ENCODE measurements at places on chromosomes 11 and 22.
A peak's percentile ranks its signal among the peaks of the same experiment; 100 is the strongest.

DNA sequence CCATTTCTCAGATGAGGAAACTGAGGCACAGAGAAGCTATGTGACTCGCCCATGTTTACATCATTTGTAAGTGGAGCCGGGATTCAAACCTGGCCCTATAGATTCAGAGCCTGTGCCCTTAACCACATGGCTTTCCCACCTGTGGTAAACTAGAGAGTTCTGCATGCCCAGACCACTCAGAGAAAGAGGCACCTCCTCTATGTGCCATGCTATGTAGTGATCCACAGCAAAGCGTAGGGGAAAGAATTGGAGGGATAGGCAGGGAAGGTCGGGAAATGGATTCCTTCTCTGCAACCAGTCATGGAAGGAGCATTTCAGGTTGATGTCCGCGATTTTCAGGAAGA, 15.4 kb upstream of the POU2AF2 start:
- DNase-seq = no peak

DNA sequence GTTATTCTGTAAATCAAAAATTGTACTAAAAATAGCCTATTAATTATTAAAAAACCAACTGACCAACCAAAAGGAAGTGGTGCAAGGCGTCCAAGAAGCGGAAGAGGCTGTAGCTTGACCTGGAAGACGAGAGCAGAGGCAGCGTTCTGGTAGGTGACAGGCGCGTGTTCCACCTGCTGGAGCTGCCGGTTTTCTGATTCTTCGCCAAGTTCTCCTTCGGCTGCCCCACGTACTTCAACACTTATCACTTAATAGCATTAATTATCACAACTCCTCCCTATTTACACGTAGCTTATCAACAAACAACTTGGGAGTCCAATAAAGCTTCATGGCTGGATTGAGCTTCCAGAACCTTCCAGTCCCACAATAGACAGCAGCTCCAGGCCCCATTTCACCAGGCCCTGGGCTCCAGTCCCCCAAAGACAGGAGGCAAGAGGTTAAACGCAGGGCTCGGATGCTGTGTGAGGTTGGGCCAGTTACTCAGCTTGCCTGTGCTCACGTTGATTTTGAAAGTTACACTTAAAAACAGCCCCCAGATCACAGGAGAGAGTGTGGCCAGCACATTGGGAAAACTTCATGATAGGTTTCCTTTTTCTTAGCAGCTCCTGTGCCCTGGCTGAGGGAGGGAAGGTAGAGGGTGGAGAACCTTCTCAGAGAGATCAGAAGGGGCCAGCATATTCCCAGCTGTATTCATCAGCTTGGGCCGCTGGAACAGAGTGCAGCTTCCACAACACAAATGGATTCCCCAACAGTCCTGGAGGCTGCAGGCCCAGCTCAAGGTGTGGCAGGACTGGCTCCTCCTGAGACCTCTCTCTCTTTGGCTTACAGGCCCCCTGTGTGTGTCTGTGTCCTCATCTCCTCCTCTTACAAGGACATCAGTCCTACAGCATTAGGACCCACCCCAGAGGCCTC, 54.2 kb upstream of the FGF3 start:
- DNase-seq = peak; percentile 4

DNA sequence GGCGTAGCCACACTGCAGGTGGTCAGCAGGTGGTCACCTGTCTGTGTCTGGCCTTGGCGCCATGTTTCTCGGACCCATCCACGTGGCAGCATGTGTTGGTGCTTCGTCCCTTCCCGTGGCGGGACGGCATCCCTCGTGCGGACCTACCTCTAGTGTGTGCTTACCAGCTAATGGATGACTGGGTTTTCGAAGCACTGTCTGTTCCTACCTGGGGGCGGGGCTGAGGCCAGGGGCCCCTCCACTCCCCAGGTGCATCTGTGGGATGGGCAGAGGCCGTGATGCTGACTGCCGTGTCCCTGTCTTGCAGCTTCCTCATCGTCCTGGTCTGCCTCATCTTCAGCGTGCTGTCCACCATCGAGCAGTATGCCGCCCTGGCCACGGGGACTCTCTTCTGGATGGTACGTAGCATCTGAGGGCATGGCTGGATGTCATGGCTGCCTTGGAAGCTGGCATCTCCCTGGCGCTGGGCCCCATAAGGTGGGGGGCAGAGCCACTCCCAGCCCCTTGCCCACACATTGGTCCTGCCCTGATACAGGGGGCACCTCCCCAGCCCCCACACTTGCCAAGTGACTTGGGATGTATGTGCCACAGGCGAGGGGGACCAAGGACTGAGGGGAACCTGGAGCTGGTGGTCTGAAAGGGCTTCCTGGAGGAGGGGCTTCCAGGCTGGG, 82.9 kb downstream of the KCNQ1 start:
- peak; percentile 17 for DNase-seq

GRCh38 chr22:45502215-45503049, at the start of gene FBLN1:
TSS of gene FBLN1 (plus strand) at chr22:45502883. CDS start at chr22:45502986, 103 bp downstream.
- peak; percentile 69 for DNase-seq

- peak; percentile 97 for DNase-seq
Measured at GRCh38 chr11:43358801-43359421, at the start of gene TTC17. TSS of gene TTC17 (plus strand) at chr11:43358920. CDS start at chr11:43358955, 35 bp downstream.

GRCh38 chr22:43995057-43995685, 28.9 kb upstream of the PARVB start:
- DNase-seq = no peak

- DNase-seq = no peak
Measured at GRCh38 chr11:118201966-118202365, 22.8 kb downstream of the JAML start.

- no peak for DNase-seq
Measured at GRCh38 chr11:116513894-116514293, 258.9 kb downstream of the BUD13 start.

DNA sequence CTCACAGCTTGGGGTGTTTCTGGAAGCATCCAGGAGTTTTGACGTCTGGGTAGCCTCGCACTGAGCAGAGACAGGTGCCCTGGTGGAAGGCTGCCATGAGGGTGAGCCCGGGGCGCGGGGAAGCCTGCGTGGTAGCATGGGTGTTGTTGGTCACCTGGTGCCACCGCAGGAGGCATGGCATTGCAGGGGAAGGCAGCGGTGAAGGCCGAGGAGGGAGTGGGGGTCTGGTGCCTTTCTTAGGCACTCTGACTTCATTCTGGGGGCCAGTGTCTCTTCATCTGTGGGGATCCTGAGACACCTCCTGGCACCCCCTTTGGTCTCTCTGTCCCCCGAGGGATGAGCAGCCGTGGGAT, 271.2 kb downstream of the TBC1D22A start:
- no peak for DNase-seq

- DNase-seq = peak; percentile 82
Measured at GRCh38 chr11:79097246-79097875, 343.5 kb downstream of the TENM4 start.

DNA sequence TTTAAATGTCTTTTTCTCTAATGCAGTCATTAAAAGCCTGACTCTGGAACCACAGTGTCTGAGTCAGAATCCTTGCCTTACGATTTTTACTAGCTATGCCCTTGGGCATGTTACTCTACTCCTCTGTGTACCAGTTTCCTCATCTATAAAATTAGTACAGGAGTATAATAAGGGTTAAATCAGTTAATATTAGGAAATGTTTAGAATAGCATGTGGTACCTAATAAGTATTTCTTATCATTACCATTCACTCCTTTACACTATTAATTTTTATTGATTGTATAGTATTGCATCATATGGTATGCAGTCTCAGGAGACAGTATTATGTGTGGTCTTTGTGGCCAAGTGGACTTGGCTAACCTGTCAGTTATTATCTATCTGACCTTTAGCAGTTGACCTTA, 68.2 kb downstream of the METTL15 start:
- no peak for DNase-seq

- DNase-seq = peak; percentile 32
Measured at GRCh38 chr22:19868773-19869471, 14.2 kb upstream of the GNB1L start.

DNA sequence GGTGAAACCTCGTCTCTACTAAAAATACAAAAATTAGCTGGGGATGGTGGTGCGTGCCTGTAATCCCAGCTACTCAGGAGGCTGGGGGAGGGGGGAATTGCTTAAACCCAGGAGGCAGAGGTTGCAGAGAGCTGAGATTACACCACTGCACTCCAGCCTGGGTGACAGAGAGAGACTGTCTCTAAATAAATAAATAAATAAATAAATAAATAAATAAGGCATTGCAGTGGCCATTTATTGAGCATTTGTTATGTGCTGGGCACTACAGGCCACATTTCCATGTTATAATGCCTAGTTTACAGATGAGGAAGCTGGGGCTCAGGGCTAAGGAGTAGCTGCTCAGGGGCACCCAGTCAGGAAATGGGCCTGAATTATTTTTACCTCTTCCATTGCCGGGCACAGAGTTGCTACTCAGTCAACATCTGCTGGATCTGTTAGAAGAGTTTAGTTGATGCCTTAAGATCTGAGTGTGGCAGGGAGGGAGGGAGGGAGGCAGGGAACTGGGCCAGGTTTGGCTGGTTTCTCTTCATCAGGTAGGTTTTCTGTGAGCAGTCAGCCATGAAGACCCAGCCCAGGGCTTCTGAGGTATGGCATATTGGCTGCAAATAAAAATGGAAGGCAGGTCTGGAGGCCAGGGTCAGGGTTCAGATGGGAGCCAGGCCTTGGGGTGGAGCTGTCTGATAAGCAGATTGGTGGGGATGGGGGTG, 5.6 kb downstream of the PVALB start:
- DNase-seq = no peak

DNA sequence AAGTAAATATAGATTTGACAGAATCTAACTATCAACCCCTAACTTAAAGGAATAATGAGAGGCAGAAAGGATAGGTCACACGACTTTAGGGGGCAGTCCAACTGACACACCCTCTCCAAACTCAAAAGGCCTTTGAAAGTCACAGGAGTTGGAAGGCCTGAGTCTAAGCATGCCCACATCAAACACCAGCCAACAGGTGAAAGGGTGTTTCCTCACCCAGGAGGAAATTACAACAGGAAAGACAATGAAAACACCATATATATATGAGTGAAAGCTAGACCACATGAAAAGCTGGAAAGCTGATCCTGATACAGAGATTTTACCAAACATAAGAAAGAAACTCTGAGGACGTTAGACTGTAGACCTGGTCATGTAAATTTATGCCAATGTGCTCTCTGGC, 10.5 kb upstream of the DEPDC7 start:
- DNase-seq = no peak

GRCh38 chr11:67502328-67502979, 2.7 kb downstream of the PITPNM1 start:
- no peak for DNase-seq

GRCh38 chr11:46363031-46363407, 15.8 kb downstream of the DGKZ start:
- peak; percentile 69 for DNase-seq

DNA sequence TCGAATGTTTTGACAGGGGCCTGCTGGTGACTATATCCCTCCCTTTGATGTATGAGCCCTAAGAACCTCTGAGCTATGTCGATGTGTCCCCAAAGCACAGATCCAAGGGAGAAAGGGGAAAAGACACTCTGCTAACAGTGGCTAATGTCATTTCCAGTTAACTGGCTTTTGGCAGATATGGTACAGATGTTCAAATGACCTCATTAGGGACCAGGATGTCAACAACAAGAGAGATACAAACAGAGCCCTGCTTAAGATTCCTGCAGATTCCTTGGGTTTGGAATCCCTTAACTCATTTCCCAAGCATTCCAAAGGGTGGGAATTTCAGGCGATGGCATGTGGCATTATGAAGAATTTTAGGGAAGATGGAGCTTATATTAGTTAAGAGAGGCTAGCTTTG, 517.3 kb downstream of the SOX6 start:
- DNase-seq = no peak

DNA sequence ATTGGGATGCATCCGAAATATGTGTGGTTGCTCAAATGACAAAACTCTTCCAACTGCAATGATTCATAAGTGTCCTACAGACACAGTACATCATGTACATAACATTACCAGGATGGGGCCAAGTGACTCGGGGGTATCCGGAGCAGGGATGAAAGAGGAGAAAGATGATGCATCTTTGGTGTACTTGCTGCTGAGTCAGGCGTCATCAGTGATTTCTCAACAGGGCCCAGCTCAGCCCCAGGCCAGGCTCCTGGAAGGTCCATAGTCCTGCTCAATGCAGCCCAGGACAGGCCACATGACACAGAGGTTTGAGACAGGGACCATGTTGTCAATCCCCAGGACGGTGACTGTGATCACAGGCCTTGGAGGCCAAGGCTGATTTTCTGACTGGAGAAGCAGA, 59.3 kb downstream of the GGTLC2 start:
- no peak for DNase-seq

DNA sequence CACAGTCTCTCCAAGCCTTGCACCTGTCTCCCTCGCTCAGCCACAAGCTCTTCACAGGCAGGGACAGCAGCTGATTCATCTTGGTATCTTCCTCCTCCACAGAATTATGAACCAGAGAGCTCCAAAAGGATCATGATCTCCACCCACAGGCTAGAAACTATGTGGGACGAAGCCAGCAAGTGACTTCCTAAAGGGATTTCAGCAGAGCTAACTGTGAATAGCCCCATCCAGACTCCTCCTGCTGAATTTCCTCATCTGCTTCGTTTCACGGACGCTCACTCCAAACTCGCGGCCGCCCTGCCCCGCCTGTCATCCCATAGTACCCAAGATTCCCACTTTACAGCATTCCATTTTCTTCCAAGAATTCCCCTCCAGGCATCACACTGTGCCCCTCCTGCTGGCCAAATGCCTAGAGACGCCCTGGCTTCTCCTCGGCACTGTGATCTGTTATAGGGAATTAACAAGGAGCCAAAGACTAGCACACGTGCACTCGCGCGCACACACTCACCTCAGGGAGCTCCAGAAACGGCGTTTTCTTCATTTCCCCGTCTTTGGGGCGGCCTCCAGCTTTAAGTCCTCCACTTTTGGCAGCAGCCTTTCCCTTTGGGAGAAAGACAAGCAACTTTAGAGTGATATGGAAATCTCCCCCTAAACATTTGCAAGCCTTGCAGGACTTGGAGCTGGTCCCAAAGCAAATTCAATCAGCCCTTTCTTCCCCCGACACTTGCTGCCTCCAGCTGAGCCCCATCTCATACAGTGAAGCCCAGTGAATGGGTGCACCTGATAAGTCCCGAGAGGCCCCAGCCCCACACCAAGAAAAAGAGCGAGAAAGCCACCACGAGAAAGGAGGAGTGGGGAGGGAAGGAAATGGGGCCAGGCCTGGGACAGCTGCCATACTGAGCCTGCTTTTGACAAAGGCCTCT, 35.5 kb downstream of the SPATA19 start:
- peak; percentile 77 for DNase-seq

DNA sequence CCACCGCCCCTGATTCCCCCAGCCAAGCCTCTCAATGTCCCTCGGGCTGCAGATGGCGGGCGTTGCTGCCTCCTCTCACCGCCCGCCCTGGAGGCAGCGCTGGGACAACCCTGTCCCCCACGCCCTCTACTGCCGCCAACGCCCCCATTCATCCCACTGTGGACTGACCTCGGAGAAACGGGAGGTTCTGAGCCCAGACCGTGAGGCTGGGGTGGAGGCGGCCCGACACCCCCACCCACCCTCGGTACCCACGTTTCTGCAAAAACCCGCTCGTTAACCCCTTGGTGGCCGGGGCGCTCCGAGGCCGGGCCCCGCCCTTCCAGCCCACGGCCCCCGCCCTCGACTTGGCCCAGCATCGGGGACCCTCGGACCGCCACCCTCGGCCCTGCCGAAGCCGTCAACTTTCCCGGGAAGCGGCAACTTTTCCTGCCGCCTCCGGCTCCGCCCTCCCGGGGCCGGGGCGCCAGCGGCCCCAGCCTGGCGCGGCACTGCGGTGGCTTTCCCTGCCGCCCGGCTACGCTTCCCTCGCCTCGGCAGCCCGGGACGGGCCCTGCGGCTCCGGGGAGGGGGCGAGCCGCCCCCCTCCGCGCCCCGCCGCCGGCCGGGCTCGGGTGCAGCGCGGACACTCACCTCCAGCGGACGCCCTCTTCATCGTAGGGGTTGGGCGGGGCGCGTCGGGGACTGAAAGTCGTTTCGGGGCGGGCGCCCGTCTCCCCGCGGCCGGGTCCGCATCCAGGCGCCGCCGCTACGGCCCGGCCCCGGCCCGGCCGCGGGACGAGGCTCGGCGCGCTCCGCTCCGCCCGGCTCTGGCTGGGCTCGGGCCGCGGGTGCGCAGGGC, 458 bp downstream of the RTN4R start:
- no peak for DNase-seq

Measured in femur (tissue), 1 donor.